Daoy (cell line): ENCODE measurements at places on chromosomes 1 and 21. TPM values are rescaled to one million over a fixed set of nuclear protein-coding genes. Genes with fewer than 3 reads are reported as not detected.

Gene FAM177B
- not detected in 2 replicates for total RNA-seq

Gene STPG1
- 2.2 and 10.1 TPM in 2 replicates for total RNA-seq

Gene NGF
- total RNA-seq, result 0.45 and 0.51 TPM in 2 replicates

Gene S1PR1
- total RNA-seq, result 0.63 and 1.4 TPM in 2 replicates

Gene C1QA
- not detected in 2 replicates for total RNA-seq

DNA sequence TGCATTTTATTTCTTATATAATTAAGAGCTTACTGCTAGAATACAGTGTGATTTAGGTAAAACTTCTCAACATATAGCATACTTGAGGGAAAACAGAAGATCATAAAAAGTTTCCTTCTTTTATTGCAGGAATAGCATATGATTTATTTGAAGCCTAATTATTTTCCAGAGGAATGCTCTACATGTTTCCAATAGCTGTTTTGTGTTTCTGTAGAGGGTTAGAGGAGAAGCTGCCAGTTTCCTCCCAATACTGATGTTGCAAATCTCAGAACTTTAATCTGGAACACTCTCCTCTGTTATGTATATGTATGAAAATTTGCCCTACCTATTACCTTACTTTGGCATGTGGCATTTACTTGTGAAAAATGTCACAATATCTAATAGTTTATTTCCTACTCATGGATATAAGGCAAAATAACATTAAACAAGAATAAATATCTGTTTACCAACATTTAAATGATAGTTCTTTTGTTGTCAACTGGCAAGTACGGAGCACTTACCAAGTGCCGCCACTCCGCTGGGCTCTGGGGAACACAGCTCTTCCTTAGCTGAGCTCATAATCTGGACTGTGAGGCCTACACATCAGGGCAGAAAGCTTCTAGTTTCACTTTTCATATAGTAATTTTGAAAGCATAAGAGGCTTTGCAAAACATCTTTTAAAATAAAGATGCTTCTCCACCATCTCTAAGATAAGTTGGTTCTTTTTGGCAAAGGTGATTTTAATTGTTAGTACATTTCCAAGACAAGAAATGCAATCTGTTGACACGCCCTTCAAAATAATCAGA is 239.8 kb upstream of the C1orf105 start:
- peak; percentile 75 for DNase-seq

DNA sequence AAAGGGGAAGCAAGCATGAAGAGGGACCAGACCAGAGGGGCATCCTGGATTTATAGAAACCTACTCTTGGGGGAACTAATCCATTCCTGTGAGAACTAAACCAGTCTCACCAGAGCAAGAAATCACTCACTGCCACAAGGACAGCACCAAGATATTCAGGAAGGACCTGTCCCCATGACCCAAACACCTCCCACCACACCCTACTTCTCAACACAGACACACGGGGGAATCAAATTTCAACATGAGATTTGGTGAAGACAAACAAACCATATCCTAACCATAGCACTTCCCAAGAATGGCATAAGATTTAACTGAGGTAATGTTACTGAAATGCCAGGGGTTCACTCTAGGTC is 12.1 kb upstream of the POU2F1 start:
- no peak for DNase-seq

DNA sequence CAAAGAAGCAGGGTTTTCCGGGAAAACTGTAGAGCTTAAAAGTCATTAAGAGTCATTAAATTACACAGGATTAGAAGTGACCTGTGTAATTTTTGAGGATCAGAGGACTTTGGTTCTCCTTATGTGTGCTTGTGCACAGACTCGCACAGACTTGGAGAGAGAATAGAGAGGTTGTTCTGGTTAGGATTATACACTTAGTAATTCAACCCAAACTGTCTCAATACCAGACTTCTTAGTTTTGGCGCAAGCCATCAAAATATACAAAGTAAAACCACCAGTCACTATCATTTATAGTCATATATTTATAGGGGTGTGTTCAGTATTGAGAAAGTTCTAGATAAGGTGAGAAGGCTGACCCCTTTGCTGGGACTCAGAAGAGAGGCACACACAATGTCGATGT is 112.3 kb downstream of the HLX start:
- no peak for DNase-seq
